Thyroid gland (tissue), 4 donors: ENCODE measurements at places on chromosomes 5 and 9. TPM values are rescaled to one million over a fixed set of nuclear protein-coding genes. Genes with fewer than 3 reads are reported as not detected.

Gene KIF24
- total RNA-seq = 5.7 TPM

Gene SPARC
- 327 TPM for total RNA-seq

Gene CD72
- 1.8 TPM for total RNA-seq

Gene ACO1
- total RNA-seq = 44.6 TPM

Gene TAF11L10
- total RNA-seq = not detected

Gene C9
- not detected for total RNA-seq

Gene UNC5A
- 0.67 TPM for total RNA-seq

Gene NPR2
- 9.3 TPM for total RNA-seq

Gene BNC2
- 6.1 TPM for total RNA-seq
